HT1080 (cell line): ENCODE measurements at places on chromosomes 5 and 9. TPM values are rescaled to one million over a fixed set of nuclear protein-coding genes. Genes with fewer than 3 reads are reported as not detected.
A peak's percentile ranks its signal among the peaks of the same experiment; 100 is the strongest.

The SYK gene
- total RNA-seq, result 0.03 and 0.68 TPM in 2 replicates

The SLCO6A1 gene
- total RNA-seq, result not detected in 2 replicates

The NPDC1 gene
- total RNA-seq, result 31.5 and 39.2 TPM in 2 replicates

The RNF224 gene
- not detected in 2 replicates for total RNA-seq

GRCh38 chr5:50807661-50808060, 141.2 kb downstream of the PARP8 start:
- DNase-seq, result peak; percentile 65

DNA sequence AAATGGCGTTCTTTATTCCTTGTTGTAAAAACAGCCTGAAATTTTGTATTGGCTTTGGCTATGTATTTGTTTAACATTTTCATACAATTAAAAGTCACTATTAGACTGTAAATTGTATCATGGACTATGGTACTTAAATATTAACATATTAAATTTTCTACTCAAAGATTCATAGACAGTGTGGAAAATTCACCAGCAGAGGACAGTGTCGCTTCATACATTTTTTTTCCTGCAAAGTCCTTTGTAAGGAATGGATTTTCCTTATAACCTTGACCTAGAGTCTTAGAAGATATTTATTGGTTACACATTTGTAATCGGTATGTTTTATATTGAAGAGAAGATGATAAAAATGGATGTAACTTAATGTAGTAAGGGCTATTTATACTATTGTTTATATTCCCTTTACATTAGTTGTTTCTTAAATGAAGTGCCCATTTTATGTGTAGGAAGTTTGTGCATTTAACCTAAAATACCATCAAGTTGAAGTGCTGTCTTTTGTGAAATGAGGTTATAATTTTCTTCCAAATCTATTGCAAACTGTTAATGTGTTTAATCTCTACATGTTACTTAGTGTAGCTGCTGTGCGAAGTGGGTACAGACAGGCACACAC, 150.1 kb downstream of the KDM4C start:
- DNase-seq, result peak; percentile 26

DNA sequence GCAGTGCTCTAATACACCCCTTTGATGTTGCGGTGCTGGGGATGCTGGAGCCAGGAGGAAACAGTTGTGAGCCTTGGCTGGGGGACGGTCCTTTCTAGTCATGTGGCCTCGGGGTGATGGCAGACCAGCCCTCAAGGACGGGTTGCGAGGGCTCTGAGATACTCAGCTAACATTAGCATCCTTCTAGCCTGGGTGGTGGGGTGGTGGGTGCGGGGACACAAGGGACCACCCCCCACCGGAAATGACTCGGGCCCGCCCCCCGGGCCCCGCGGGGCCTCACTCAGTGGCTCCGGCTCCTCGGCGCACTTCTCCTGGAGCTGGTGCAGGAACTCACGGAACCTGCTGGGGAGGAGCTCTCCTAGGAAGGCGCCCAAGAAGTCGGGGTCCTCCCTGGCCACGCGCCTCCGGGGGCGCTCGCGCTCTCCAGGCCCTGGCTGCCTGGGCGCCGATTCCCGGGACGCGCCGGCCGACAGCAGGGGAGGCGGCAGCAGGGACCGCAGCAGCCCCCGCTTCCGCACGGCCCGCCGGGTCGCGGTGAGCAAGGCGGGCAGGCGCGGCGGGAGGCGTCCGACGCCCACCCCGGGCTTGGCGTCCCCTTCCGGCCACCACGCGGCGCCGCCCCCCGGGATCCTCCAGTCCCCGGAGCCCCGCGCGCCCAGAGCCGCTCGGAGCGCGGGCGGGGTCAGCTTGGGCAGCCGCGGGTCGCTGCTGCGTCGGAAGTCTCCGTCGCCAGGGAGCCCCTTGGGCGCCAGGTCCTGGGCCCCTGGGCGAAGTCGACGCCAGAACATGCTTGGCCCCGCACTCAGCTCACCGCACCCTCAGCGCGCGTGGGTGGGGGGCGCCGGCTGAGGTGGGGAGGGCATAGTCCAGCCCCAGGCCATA, 873 bp downstream of the C9orf50 start:
- no peak for DNase-seq

DNA sequence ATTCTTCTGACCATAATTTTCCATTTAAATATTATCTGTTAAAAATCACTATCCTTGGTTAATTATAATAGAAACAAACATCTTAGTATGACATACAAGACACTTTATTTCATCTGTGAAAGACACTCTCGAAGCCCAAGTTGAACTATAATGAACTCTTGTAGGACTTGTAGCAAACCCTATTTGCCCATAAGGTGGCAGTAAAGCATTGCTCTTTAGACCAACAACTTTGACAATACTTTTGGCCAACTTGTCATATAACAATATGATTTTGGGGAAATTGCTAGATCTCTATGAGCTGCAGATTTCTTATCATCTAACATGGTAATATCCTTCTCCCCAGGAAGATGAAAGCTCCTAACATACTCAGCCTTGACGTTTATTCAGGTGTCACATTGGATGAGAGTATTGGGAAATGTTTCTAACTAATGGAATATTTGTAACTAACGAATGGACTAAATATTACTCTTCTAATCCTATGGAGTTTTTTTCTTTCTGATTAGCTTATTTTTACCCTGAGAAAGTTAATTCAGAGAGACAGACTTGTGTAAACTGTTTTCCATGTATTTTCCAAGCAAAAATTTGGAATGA, 11.0 kb downstream of the SPINK14 start:
- DNase-seq, result peak; percentile 26

DNA sequence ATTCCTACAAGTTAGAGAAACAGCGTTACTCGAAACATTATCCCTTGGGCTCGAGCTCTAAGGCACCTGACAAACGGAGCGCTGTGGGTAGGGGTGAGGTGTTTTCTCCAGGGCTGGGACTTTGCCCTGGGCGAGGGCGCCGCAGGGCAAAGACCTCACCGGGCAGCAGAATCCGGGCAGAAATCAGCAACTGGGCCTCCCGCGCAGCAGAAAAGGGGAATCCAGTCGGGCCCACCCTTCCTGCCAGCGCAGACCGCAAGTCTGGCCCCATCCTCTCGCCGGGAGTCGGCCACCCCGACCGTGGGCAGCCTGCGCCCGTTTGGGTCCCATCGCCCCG, 430 bp upstream of the MSH3 start:
- DNase-seq, result peak; percentile 41

DNA sequence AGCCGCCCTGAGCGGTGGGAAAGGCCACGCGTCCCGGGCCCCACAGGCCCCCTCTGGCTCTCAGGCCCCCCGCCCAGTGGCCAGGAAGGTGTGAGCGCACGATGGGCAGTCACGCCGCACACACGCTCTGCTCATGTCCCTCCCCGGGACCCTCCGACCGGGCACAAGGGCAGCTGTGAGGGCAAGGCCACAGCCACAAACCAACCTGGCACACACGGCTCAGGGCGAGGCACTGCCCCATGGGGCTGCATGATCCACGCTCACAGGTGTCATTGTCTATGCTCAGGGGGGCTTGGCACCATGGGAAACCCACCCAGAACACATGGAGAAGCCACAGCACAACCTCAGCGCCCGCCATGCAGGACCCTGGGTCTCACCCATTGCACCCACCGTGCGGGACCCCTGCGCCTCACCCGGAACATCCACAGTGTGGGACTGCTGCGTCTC, 51.3 kb downstream of the SLC12A7 start:
- DNase-seq, result no peak
